GM12891 (cell line): ENCODE measurements at places on chromosomes 7 and 10.

DNA sequence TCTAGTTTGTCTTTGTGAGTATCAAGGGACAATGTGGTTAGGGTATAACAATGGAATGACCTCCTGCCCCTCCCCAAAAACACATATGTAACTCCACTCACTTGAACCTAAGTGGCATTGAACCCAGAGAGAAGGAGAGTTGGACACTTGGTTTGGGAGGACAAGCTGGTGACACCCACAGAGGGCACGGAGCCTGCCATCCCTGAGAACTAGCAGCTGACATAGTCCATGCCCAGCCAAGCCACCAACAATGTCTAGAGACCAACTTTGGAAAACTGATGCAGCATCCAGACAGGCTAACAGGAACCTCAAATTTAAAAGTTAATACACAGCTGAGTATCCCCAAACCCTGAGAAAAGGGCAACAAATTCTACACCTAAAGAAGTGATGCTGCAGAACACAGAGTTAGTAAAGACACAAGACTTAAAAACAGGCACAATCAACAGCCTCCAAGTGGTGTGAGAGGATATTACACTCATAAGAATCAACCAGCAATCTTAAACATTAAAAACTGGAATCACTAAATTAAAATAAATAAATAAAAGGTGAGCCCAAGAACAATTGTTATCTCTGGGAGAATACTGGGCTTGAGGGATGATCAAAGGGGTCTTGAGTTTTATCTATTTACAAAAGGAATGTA, 27.2 kb downstream of the NUDCD3 start:
- DNase-seq: no peak

- no peak for DNase-seq
Measured at GRCh38 chr10:112914288-112914952, 35.6 kb upstream of the TCF7L2 start.

GRCh38 chr7:3089493-3089892, 45.8 kb upstream of the CARD11 start:
- no peak for DNase-seq

DNA sequence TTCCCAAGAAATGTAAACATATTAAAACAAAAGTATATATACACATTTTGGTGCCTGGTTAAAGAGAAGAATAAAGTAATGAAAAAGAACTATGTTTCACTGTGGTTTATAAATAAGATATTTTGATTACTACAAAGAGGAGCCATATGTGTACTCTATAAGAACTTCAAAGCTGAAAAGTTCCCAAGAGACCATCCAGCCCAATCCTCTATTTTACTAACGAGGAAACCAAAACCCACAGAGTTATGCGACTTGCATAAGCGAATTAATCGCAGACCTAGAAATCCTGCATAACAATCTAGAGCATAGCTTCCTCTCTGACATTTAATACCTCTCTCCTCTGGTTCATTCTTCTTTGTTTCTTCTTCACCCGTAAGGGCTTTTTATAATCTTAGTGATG, 937.1 kb downstream of the CNTNAP2 start:
- DNase-seq: no peak

DNA sequence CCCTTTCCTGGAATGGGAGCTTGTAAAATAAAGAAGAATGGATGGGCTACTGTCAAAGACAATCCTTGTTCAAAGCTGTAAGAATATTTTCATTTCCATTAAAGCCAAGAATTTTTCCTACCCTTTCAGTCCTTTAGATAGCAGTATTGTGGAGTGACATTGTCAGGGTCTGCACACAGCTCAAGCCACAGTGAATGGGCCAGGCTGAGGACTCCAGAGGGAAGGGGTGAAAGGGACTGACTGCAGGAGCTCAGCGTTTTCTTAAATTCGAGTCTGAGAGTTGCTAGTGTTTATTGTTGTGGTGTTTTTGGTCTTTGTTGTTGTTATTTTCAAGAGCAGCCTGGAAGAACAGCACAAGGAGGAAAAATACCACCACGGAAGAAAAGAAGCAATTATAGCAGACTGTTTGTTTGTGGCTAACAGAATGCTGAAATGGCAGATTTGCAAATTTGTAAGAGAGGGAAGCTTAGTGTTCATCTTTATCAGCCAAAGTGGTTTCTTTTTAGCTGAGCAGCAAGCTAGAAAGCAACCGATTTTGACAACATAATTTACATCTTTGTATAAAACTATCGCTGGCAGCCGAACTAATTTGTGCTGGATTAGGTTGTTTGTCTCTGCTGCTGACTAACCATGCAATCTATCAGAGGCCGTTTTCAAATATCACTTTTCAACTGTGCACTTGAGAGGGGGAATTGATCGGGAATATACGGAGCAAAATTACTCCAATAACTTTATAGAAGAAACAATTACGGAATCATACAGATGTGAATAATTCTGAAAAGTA, 192.1 kb downstream of the LRMDA start:
- no peak for DNase-seq

DNA sequence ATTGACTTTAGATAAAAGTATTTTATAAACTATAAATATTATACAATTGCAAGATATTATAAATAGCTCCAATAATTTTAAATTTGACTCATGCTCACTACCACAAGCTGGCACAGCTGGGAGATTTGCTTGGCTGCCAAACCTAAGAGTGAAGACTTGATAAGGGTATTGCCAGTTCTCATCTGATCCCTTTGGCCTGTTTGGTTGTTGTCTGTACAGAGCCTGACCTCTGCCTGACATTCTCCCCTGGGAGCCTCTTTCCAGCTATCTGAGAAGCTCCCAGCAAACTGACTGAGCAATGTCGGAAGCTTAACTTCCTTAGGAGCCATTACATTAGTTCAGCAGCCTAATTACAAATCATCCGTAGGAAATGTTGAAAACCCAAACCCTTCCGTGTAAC, 10.2 kb upstream of the LMOD2 start:
- no peak for DNase-seq

- no peak for DNase-seq
Measured at GRCh38 chr10:46025406-46025805, 5.0 kb downstream of the NCOA4 start.

- DNase-seq: no peak
Measured at GRCh38 chr7:43565786-43566185, 17.1 kb upstream of the STK17A start.

DNA sequence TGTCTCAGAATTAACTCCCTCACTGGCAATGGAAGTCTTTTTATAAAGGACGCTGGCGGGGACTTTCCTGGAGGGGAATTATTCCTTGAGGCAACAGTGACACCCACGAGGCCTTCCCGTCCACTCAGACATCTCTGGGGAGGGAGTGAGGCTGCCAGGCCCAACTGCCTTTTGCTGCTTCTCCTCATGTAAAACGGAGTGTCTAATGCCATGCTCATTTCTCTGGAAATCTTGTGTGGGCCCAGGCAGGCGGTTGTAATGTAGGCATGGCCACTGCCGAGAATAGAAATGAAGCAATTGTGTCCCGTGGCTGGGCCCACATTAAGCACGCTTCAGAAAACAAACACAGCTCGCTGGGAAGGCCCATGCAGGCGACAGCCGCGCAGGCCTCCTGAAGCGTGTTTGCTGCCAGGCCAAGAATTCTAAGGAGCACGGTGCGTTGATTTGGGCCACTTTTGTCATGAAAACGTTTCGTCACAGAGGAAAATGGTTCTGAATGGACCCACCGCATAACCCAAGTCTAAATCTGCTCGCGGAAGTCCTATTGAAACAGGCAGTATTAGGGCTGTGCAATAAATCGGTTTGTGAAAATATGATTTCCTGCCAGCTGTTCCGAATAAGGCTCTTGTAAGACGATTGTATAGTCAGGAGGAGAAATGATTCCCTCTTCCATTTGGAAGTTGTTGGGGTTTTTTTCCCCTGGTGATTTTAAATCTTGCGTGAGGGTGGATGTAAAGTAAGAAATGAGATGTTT, 104.2 kb upstream of the CHST15 start:
- DNase-seq: no peak

DNA sequence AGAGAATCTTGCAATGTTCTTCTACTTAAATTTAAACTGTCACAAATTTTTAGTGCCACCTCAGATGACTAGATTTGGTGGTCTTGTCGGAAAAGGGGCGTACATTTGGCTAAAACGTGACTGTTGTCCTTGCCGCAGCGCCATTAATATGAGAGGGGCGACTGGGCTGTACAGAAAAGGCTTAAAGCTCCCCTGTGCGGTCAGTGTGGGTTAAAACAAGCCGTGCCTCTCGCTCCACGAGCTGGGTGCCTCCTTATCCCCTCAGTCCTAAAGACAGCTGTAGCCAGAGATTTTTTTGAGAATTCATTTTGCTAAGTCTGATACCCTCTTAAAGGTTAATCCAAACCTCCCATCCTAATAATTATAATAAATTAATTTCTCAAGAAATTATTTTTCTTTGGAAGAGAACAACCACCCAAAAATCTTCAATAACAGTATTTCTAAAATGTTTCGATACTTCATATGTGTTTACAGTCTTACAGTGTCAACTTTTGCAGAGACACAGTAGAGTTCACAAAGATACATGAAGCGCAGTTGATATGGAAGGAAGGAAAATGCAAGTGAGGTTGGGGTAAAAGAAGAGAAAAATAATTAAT, 68.6 kb downstream of the C7orf25 start:
- DNase-seq: no peak

- peak; percentile 7 for DNase-seq
Measured at GRCh38 chr10:18312374-18313139, 172.3 kb downstream of the CACNB2 start.

DNA sequence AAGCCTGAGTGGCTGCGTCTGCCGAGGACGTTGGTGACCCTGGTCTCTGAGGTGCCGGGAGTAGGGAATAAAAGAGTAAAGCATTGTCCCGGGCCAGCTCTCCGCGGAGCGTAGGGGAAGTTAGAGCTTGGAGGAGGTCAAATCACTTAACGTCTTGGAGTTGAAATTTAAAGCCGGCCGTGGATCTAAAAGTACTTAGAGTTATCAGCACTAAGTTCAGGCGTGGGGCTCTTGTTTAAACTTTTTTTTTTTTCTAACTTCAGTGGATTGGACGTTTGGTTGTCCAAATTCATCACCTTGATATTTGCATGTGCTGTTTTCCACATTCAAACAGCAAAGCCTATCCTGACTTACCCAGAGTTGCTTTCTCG, 700 bp downstream of the NIPSNAP2 start:
- no peak for DNase-seq

DNA sequence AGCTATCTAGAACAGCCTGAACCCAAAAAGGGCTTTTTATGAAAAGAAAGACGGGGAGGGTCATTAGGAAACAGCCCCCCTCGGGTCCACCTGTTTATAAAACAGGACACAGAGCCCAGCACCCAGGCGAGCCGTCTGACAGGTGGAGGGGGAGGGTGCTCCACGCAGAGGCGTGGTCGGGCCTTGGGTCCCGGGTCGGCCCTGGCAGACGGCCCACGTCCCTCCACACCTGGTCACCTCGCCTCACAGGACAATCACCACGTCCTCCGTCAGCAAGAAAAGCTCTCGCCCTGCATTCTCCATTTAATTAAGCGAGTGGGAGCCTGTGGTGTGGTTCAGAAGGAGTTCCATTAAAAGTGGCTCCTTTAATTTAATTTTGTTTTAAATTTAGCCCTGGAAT, 42.3 kb upstream of the FOXL3 start:
- no peak for DNase-seq

DNA sequence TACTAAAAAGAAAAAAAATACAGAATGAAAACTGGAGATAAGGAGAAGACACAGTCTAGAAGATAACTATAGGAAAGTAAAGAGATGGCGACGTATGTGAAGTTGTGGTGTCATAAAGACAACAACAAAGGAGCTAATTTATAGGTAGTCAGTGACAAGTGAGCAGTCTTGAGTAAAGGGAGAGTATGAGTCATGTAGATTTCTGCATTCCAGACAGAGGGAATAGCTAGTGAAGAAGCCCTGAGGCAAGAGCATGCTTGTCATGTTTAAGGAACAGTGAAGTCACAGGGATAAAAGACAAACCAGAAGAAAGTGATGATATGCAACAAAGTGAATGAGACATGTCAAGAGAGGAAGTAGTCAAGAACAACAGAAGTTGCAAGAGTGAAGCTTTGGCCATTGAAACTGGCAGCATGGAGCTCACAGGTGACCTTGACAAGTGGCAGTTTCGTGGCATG, 2.3 kb upstream of the MIOS start:
- DNase-seq: no peak

DNA sequence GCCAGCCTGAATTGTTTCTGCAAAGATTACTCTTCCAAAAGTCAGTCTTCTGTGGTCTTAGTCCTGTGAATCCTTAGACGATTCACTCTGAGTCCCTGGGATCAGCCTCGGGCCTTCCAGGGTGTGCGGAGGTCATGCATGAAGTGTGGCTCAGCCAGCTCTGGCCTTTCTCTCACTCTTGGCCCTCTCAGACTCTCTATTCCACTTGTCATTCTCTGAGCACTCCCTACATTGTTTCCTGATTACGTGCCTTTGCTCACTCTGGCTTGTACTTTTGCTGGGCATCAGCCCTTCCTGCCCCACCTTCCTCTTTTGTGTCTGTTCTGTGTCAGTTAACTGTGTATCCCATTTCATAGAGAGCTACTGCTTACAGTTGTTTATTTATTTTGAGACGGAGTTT, 36.0 kb downstream of the CCNY start:
- DNase-seq: no peak

GRCh38 chr10:131215776-131216175, 95.7 kb downstream of the TCERG1L start:
- no peak for DNase-seq

GRCh38 chr10:114743521-114744231, 77.9 kb upstream of the FHIP2A start:
- DNase-seq: no peak

- no peak for DNase-seq
Measured at GRCh38 chr7:130910949-130911944, 177.2 kb upstream of the KLF14 start.

GRCh38 chr10:101157756-101158458, 26.8 kb downstream of the TLX1 start:
- no peak for DNase-seq

- no peak for DNase-seq
Measured at GRCh38 chr7:21192657-21193056, 235.2 kb upstream of the SP4 start.

GRCh38 chr10:73218431-73219191, 28.4 kb downstream of the DNAJC9 start:
- DNase-seq: no peak

DNA sequence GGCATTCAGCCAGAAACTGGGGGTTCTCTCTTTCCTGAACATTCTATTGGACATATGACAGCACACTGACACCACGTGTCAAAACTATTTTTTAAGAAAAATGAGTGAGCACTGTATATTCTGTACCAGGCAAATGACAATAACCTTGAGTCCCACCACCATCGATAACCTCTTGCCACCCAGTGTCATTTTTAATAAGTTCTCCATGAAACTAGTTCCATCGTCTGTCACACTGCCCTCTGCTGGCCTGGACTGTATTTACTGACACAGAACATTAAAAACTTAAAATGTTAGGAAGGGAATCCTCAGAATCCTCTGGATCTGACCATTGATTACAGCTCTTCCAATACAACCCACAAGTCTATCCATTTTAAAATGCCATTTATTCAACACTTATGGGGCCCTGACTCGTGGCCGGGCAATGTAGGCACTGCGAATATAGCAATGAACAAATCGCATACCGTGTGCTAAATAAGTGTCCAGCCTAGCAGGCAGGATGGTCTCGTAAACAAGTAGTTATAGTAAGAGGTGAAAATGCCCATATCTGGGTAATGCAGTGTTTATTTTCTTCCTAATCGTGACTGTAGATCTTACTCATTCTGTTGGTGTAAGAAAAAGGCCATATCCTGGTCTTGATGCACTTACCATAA, 35.9 kb upstream of the CACNB2 start:
- DNase-seq: no peak
